ENCODE measurements at places on chromosomes 16 and 17. TPM values are rescaled to one million over a fixed set of nuclear protein-coding genes. Genes with fewer than 3 reads are reported as not detected.

Gene PRAC2
- not detected for total RNA-seq

Gene GPRC5C
- 20.1 TPM for total RNA-seq

Gene MFAP4
- total RNA-seq = 6.8 TPM

Gene SLC16A5
- 15.5 TPM for total RNA-seq

Gene FSCN2
- total RNA-seq = 3.4 TPM

Gene SDK2
- total RNA-seq = 8.1 TPM

Gene PLA2G10
- not detected for total RNA-seq

Gene KIF18B
- 3.7 TPM for total RNA-seq

Gene GSG1L
- not detected for total RNA-seq

Gene METTL2A
- total RNA-seq = 27.0 TPM

Gene JMJD6
- 13.5 TPM for total RNA-seq
